ENCODE measurements at places on chromosomes 7 and 10.

- DNase-seq, result no peak
Observed at GRCh38 chr7:116169060-116169459, 41.3 kb upstream of the TES start.

DNA sequence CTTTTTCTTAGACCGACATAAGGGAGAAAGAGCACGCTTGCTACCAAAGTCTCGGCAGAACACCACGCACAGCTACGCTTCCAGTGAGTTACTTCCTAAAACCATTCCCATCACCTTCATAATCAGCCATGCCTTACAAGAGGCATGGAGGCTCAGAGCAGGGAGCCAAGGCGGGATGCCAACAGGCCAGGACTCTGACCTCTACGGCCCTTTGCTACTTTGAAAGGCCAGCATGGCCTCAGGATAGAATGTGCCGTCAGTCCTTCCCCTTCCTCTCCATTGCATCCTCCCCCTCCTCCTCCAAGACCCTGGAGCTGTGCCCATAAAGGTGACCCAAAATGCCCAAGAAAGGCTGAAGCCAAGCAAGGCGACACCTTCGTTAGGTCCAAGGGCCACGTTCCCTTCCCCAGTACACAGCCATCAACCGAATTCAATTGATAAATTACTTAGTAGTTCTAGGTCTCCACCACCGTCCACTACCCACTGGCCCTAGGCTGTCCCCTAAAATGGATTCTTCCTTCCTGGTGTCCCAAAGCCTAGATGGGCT is 5.7 kb downstream of the PRKAG2 start:
- no peak for DNase-seq

- no peak for DNase-seq
Observed at GRCh38 chr7:135828604-135829003, 80.0 kb upstream of the FAM180A start.

- no peak for DNase-seq
Observed at GRCh38 chr7:103551016-103551415, 105.0 kb upstream of the SLC26A5 start.

DNA sequence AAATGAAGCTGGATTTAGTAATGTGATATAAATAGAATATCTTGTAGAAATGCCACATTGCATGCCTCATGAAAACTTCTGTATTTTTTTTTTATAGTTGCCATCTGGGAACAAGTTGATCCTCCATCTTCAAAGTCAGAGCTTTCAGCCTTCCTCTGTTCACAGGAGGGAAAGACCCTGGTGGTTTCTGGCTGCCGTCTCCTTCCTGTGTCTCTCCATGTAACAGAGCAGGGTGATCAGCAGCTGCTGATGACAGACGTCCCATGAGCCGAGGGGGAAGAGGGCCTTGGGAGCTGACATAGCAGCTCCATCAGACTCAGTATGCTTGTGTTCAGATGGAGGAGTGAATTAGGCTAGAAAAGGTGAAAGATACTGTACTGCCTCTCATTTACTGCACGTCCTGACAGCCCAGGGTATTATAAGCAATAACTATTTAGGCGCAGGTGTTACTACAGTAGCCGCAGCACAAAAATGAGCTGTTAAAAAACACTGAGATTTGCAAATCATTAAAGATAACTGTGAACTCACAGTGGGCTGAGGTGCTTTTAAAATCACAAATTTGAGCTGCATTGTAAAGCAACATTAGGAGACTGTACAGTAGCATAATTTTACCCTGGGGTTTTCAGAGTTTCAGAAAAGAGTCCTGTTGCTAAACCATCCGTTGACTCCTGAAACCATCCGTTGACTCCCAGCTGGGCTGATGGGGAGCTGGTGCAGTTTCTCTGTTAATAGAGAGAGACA is 103.3 kb downstream of the CFAP58 start:
- no peak for DNase-seq

GRCh38 chr7:2929321-2930201 is 85.5 kb upstream of the GNA12 start:
- DNase-seq, result no peak

GRCh38 chr10:3873728-3874461 is 88.9 kb upstream of the KLF6 start:
- no peak for DNase-seq

DNA sequence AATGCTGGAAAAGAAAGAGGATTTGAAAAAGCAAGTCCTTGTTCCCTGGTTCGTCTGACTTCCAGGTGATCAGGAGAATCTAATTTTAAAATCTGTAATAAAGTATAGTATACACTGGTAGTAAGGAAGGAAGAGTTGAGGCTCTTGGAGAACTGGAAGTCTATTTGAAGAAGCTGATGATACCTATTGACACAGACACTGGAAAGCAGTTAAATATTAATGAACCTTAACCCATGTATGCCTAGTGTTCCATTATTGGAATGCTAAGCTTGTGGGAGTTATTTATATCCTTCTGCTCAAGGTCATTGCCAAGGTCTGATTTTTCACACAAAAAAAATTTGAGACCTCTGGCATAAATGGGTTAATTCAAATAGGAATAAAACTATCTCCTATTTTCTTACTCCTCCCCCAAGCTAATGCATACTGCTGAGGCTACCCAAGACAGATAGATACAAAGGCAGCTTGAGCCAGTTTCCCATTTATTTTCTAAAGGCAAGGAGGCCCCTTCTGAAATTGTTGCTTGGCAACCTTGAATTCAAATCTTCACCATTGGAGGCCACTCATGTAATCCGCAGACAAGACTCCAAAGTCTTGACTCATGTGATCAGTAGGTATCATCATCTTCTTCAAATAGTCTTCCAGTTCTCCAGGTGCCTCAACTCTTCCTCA is 110.2 kb downstream of the FZD1 start:
- no peak for DNase-seq

DNA sequence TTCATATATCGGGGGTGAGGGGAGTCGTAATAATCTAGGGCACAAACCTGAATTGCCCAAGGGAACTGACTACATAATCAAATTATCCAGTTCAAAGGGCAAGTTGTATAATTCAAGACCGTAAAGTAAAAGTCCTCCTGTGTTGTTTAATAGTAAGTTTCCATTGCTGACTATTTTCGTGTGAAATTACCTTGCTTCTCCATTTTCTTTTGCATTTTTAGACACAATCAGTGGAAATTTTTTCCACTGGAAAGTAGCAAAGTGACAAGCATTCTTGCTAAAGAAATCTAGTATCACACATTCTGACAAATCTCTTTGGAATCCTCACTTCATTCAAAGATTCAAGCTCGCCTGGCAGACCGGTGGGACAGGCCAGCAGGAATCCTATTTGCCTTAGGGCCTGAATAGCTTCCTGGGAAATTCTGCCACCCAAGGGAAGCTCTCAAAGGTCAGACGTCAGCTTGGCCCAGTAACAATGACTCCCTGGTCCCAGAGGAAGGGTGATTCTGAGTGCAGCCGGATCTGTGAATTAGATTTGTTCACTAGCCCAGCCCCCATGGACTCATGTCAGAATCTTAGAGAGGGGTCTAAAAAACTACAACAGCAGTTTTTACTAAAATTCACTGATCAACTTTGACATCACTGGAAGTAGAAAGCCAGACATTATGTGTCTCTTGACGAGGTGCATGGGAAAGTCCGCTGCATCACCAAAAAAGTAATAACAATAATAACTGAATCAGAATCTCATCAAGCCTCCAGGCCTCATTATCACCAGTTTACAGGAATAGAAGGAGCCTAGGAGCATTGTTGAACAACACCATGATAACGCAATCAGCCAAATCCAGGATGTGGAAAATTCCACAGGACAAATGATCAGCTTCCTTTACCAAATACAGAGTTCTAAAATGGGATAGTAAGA is 161.0 kb downstream of the SKIDA1 start:
- DNase-seq, result no peak

- no peak for DNase-seq
Observed at GRCh38 chr10:113572520-113573290, 19.9 kb downstream of the HABP2 start.

- DNase-seq, result peak; percentile 39
Observed at GRCh38 chr10:26860102-26860442, 686 bp downstream of the ABI1 start.

GRCh38 chr7:73715648-73716317 is 3.7 kb downstream of the STX1A start:
- no peak for DNase-seq

GRCh38 chr10:125515571-125515970 is 167.4 kb downstream of the TEX36 start:
- no peak for DNase-seq

DNA sequence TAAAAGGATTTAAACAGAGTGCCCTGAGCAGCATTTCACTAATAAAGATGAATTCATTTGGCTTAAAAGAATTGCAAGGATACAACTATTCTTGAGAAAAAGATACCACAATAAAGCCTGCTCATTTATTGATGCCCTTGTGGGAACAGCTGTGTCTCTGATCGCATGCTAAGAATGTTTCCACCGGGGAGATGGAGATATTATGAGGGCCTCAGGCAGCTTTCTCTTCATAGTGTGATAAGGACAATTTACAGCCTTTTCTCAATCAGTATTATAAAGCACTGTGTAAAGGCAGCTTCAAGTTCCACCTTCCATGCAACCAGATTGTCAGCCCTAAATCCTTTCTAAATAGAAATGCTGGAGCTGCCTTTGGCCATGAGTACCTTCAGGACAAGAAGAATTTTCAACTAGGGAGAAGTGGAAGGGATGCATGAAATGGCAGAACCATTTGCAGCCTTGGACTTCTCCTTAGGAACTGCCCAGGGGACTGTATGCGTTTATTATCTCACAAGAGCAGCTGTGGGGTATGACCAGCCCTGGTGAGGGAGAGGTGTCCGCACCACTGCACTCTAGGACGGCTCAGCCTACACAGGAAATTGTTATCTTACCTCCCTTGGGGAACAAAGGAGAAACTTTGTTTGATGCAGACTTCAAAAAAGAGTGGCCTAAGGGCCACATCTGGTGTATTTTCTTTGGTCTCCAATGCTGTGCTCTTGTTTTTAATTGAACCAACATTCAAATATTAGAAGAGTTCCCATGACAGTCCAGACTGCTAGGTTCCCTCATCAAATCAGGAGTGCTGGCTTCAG is 116.9 kb upstream of the PCGF5 start:
- no peak for DNase-seq

DNA sequence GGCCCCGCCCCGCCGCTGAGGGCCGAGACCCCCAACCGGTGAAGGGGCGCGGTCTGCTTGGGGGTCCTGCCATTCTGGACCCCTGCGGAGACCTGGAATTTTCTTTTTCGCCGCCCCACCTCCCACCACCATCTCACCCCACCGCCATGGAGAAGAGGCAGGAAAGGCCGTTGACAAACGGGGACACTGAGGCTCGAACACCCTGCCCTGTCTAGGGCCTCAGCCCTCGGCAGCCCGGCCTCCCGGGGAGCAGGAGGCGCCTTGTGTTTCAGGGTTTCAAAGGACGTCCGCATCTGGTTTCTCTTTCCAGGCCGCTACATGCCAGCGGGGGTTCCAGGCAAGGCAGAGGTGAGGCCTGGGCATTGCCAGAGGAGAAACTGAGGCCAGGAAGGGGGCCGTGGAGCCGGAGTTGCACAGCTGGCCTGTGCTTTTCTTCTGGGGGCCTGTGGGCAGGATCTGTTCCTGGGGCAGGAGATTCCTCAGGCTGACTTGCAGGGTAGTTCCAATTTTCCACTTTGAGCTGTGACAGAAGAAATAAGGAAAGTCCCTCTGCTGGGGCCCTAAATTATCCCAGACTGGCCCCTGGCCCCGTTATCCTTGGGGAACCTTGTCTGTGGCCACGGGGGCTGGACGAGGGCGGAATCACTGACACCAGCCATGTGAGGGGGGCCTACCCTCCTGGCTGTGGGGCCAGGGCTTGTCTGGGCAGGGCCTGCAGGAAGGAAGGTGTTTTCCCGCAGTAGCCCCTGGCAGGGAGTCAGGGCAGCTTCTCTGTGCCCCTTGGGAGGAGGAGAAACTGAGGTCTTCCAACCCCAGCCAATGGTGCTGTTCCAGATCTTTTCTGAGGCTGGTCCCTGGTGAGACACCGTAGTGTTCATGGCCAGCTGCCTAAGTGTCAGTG is 900 bp upstream of the MICALL2 start:
- DNase-seq, result no peak

DNA sequence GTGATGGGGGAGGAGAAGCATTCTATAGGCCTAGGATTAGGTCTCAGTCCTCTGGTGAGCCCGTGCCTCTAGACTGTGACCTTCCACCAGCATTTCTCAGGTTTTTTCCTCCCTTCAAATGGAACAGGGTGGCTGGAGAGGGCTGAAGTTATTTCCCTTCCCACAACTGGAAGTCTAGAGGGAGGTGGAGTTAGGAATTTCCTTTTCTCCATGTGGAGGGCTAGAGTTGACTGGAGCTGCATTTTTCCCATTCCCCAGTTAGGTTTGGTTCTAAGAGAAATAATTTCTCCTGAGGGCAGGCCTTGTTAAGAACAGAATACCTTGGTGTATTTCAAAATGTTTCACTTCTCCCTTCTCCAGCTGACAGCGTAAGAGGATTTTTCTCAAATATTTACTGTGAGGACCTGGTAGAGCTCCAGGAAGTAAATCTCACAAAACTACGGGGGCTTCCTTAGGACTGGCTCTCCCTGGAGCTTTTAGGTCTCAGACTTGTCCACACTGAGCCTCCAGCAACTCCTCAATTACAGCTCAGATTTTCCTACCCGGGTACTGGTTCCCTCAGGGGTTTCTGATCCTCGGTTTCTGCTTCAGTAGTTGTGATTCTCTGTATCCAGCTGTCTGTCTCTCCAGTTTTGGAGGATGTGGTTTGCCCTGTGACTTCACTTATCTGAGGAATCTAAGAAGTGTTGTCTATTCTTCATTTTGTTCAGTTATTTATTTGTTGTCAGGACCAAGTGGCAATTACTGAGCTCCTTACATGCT is 6.0 kb upstream of the REEP3 start:
- no peak for DNase-seq

DNA sequence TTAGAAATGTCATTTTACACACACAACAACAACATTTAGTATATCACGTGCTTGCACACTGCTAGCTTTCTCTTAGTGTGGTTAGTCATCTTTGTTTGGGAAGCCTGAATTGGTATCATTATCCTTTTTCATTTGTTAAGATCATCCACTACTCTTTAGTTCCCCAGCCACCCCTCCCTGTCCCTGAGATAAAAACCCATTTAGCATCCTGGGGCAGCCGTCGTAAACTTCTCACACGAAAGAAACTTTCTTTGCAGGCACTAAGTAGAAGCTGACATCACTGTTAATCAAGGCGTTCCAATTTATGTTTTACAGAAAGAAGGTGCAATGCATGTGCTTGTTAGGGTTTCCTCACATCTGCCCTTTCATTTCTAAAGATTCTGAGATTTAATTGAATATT is 475.1 kb upstream of the FZD8 start:
- DNase-seq, result no peak

- DNase-seq, result no peak
Observed at GRCh38 chr10:108544500-108545120, 1378.7 kb downstream of the XPNPEP1 start.

All from activated naive CD4-positive, alpha-beta T cell (primary cell).